ENCODE measurements at places on chromosomes 12 and 14.

DNA sequence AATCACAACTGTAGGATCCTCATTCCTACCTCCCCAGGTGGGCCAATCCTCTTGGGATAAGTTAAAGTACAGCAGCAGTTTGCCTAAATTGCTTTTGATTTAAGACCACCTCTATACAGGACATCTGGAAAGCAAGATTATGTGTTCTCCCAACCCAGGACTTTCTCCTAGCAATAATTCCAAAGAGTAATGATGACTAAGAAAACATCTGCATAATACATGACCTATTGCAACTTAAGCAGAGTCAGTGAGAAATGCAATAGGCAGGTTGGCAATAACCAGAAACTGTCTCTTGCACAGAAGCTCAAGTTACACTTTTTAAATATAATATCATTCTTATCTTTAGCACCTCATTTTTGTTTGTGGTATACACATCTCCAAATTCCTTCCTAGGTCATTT is 275.4 kb downstream of the TRHDE start:
- no peak for DNase-seq

DNA sequence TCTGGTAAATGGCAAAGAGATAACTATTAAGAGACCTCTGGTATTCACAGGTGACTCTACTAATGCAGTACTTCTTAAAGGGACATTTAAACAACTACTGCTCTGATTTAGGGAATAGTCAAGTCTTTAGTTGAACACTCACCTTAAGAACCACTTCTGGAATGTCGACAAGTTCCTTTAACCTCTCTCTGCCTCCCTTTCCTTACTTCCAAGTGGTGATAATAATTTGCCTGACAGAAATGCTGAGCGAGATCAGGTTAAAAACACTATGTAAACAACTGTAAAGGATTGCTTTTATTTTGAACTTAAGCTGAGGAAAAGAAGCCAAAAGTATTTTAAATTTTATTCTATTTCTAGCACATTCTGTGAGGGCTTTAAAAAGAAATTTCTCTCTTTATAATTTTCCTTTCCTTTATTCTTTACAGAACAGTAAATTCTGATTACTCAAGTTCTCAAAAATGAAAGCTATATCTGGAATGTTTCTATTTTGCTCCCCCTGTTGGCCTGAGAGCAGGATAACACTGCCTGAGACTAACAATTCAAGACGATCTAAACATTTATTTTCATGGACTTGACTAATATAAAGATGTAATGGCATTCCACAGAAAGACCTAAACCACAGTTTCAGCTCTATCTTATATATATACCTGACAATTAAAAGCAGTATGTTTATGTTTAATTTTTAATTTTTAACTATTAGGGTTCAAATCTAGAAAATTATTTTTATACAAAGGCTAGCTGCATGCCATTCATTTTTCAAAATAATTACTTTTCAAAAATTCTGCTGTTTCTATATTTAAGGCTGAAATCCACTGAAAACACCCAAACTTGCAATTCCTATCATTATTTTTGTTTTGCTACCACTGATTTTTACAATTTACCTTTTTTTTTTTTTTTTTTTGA is 29.2 kb downstream of the ZCCHC8 start:
- no peak for DNase-seq

DNA sequence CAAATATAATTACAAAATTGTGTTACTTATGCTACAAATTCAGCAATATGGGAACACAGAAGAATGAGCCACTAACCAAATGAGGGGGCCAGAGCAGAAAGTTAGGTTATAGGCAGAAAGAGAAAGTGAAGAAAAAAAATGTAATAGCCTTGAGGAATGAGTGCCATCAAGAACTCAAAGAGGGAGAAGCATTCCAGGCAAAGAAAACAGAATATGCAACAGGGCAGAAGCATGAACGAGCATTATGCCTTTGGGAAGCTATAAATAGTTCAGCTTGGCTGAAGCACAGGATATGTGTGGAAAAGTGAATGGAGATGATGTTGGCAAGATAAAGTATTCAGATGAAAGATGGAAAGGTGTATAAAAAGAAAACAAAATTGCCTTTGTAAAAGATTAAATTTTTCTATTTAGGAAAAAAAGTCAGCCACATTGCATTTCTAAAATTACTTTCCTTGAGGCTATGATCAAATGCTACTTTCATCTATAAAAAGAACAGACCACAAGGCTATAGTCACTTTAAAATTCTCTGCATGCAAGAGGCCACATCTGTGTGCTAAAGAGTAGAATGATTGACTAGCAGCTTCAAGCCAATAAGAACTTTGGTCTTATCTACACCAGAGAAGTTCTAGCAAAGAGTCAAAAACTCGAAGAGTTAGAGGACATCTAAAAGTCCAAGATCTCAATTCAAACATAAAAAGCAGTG is 193.6 kb upstream of the GARIN6 start:
- DNase-seq = no peak

GRCh38 chr14:86310611-86311010 is 780.7 kb downstream of the FLRT2 start:
- no peak for DNase-seq

- DNase-seq = no peak
These were observed 9.2 kb downstream of the CIPC start for GRCh38 chr14:77107228-77107627.

DNA sequence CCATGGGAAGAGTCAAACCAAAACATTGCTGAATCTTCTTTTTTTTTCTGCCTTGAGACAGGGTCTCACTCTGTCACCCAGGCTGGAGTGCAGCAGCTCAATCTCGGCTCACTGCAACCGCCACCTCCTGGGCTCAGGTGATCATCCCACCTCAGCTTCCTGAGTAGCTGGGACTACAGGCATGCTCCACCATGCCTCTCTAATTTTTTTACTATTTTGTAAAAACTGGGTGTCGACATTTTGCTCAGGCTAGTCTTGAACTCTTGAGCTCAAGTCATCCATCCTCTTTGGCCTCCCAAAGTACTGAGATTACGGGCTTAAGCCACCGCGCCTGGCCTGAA is 1.5 kb upstream of the KRT75 start:
- no peak for DNase-seq

- no peak for DNase-seq
These were observed 2.8 kb upstream of the UBC start for GRCh38 chr12:124917135-124917840.

GRCh38 chr12:49288412-49288853 is 6.5 kb upstream of the PRPH start:
- peak; percentile 88 for DNase-seq

GRCh38 chr12:84727961-84728360 is 184.6 kb downstream of the SLC6A15 start:
- no peak for DNase-seq

DNA sequence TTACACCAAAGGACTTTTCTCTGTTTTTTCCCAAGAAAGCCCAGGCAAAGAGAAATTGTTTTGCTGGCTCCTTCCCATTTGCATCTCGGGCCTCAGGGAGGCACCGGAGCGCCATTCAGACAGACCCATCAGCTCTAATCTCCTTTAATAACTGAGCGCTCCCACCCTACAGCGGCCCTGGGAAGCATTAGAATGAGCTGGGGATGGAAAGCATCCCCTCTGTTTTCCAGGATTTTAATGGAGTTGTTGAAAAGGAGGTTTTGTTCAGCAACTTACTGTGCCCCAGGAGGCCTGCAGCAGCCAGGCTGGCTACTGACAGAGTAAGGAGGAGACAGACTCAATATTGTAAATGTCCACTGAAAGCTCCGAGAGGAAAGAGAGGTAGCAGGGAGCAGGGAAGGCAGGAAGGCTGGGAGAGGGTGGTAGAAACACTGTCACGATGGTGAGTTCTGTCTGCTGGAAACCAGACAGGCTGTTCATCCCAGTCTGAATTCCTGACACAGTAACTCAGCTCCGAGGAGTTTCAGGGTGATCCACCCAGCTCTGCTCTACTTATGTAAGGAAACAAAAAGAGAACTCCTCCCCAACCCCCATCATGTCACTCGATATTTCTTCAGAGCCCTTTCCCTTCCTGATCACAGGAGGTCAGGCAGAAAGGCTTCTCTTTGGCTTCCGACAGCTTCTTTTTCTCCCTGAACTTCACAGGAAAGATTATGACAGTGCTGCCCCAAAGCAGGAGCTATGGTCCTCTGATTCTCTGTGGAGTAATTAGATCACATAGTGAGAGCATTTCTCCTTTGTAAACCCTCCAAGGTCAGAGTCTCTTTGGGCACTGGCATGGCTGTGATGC is 62.5 kb upstream of the TMEM132D start:
- no peak for DNase-seq

DNA sequence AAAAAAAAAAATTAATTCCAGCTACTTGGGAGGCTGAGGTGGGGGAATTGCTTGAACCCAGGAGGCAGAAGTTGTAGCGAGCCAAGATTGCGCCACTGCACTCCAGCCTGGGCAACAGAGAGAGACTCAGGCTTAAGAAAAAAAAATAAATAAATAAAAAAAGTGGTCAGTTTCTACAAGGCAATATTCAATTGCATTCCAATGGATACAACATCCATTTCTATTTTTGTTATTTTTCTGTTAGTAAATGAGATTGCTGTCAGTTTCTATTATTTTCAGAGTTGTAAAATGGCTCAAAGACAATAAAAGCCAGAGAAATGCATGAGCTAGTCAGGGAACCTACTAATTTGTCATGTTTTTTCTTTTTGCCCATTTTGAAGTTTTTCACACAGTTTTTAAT is 119.2 kb downstream of the PDE3A start:
- no peak for DNase-seq
